ENCODE measurements at places on chromosomes 5 and 9. TPM values are rescaled to one million over a fixed set of nuclear protein-coding genes. Genes with fewer than 3 reads are reported as not detected.

Gene QRFP
- total RNA-seq: not detected

Gene FUT7
- total RNA-seq: not detected

Gene GNAQ
- total RNA-seq: 8.5 TPM

Gene PCDH12
- total RNA-seq: not detected

Gene IFNK
- not detected for total RNA-seq

Gene CATSPER3
- 0.67 TPM for total RNA-seq

Gene LHX6
- 0.38 TPM for total RNA-seq

Gene IL4
- total RNA-seq: not detected

Gene TERT
- total RNA-seq: 3.2 TPM

Gene POU5F2
- not detected for total RNA-seq

Gene MRPS27
- 60.7 TPM for total RNA-seq

Gene EIF4E1B
- not detected for total RNA-seq

Gene GLDC
- total RNA-seq: 13.1 TPM

Gene ZNF367
- 6.4 TPM for total RNA-seq

Gene KIF4B
- not detected for total RNA-seq

Gene GNA14
- not detected for total RNA-seq

Gene THBS4
- not detected for total RNA-seq
